ENCODE measurements at places on chromosomes 6 and 20.

DNA sequence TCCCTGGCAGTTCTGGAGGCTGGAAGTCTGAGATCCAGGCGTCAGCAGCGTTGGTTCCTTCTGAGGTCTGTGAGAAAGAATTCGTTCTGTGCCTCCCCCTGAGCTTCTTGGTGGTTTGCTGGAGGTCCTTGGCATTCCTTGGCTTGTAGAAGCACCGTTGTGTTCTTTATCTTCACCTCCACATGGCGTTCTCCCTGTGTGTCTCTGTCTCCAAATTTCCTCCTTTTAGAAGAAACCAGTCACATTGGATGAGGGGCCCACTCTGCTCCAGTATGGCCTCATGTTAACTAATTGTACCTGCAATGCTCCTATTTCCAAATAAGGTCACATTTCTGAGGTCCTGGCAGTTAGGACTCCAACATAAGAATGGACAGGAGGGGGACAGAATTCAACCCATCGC lies 73.0 kb upstream of the BACH2 start:
- DNase-seq = no peak

DNA sequence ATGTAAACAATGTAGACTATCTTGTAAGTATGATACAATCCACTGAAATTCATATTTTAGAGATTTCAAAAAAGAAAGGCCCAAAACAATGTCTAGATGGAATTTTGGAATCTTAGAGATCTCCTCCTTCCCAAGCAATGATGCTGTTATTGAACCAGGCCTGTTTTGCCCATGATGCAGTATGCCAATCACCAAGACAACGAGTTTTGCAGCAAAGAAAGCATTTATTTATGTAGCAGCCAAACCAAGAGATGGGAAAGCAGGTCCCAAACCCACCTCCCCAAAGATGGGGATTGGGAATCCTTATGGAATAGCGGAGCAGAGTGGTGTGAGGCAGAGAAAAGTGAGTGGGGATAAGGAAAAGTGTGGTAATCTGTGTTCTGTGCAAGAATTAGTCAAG lies 197.8 kb upstream of the NT5E start:
- DNase-seq = no peak

DNA sequence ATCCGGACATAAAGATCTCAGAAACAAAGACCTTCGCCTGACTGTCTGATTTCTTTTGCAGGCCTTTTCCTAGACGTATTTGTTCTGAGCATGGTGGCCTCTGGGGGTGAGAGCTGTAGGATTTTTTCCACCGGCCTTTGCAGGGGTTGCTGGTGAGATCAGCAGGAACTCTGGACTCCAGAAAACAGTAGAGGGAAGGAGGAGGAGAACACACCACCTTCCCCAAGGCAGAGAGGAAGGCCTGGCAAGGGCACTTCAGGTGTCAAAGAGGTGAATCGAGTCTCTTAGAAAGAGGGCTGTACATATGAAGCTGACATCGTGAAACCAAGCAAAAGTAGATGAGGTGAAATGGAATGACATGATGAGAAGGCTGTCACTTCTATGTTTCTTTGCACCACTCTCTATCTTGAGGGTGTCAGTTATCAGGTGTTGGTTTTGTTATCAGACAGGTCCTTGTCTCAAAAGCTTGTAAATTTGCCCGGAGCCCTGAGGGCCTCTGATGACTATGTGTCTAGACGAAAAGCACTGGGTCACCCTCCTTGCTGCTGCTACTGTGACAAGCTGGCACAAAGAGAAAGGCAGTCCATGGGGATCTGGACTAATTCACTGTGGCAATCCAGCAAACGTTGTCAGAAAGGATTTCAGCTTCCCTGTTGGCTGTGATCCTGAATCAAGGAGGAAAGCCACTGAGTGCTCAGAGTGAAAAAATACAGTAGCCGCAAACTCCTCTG lies 91.3 kb upstream of the MAP3K7 start:
- no peak for DNase-seq

GRCh38 chr20:5836569-5836968 lies 86.4 kb downstream of the SHLD1 start:
- no peak for DNase-seq

DNA sequence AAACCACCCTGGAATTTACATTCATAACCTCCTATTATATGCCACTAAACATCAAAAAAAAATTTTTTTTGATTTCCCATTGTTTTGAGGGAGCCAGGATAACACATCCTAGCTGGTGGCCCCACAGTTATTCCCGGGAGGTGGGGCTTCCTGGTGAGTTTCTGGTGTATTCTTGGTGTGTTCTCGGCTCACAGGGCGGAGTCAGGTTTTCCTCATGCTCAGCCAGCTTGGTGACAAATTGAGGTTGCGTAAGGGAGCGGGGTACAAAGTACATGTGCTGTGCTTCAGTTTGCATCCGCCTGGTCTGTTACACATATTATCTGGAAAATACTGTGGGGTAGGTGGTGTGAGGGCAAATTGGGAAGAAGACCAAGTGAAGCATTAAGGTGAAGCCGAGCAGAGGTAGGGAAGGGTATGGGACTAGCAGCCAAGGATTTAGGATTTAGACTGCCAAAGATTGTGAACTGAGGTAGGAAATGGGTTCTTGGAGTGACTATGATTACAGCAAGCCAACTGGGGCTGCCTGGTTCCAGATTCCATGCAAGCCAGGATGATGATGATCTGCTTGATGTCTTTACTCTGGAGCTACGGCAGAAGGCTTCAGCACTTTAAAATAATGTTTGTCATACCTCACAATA lies 46.2 kb upstream of the EEF1A1 start:
- DNase-seq = no peak

DNA sequence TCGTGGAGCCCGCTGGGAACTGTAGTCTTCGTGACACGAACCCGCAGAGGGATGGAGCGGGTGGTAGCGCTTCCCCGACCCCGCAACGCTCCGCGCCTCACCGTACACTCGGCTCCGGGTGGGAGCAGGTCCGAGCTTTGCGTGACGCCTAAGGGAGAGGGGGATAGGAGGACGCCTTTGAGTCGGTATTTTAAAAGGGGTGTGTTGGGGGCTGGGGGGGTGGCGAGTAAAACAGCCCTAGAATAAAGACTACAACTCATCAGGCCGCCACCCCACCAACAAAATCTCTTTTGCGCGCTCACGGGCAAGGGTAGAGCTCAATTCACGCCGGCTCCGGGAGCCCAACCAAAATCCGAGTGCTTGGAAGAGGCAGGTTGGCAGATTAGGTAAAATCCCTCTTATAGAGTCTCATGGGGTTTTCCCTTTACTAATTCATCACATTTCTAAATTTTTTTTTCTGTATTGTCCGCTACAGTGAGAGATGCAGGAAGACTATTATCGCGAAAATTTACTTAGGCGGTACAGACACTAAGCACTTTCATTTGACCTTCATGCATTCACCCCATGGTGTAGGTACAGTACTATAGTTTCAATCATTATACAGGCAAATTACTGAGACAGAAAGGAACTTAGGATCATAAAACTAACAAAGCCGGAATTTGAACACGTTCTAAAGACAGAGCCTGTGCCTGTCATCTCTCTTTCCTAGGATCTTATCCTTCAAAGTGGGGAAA lies 706 bp upstream of the SNX14 start:
- no peak for DNase-seq

DNA sequence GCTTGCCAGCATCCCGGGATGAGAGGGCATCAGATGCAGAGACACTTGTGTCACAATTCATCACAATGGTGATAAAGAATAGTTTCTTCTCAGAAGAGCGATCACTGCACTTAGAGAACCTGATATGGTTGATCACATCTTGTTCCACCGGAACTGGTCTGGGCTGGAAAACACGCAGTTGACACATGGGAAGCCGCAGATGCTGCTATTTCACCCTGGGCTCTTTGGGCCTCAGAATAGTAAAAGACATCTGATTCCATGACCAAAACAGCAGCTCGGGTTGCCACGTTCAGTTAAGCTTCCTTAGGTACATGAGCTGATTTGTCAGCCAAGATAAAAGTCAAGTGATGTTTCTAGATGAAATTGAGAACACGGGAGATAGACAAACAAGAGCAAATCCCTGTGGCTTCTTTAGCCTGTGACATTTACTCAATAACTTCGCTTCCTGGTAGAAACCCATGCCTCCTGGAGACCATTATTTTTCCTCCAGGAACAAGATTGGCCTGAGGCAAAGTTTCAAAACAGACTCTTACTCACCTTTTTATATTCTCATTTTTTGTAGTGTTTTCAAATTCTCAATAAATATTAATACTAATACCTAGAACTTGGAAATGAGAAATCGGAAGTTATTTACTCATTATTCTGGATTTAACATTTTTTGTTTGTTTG lies 59.4 kb downstream of the TRMT6 start:
- no peak for DNase-seq

DNA sequence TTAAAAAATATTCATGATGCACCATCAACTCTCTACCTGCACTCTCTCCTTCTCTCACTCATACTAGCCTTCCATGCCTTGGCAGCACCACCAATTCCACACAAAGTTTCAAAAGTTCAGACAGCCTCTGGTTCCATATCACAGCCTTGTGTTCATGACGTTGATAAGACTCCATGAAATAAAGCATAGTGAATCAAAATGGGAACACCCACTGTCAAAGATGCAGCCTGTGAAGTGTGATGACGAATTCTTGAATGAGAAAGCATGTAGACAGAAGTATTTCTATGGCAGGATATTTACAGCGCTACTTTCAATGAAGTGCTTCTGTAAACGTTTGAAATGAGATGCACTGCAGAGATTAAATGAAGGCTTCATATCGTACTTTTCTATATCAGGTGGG lies 77.3 kb upstream of the FERMT1 start:
- DNase-seq = no peak

DNA sequence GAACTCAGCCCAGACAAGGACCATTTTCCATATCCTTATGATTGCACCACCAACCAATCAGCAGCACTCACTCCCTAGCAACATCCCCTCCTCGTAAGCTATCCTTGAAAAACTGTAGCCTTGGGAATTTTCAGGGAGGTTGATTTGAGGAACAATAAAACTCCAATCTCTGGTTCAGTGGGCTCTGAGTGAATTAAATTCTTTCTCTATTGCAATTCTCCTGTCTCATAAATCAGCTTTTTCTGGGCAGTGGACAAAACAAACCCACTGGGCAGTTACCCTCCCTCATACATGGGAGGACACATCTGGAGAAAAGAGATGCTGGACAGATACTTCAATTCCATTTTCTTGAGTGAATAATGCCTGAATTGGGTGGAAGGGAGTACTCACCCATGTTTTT lies 115.4 kb upstream of the STXBP5 start:
- no peak for DNase-seq

DNA sequence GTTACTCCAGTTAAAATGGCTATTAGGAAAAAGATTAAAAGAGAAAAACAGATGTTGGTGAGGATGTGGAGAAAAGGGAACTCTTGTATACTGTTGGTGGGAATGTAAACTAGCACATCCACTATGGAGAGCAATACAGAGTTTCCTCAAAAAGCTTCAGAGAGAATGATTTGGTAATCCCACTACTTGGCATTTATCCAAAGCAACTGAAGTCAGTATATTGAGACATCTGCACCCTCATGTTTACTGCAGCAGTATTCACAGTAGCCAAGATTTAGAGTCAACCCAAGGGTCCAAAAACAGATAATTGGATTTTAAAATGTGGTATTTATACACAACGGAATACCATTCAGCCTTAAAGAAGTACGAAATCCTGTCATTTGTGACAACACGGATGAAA lies 469.5 kb downstream of the QKI start:
- DNase-seq = no peak

DNA sequence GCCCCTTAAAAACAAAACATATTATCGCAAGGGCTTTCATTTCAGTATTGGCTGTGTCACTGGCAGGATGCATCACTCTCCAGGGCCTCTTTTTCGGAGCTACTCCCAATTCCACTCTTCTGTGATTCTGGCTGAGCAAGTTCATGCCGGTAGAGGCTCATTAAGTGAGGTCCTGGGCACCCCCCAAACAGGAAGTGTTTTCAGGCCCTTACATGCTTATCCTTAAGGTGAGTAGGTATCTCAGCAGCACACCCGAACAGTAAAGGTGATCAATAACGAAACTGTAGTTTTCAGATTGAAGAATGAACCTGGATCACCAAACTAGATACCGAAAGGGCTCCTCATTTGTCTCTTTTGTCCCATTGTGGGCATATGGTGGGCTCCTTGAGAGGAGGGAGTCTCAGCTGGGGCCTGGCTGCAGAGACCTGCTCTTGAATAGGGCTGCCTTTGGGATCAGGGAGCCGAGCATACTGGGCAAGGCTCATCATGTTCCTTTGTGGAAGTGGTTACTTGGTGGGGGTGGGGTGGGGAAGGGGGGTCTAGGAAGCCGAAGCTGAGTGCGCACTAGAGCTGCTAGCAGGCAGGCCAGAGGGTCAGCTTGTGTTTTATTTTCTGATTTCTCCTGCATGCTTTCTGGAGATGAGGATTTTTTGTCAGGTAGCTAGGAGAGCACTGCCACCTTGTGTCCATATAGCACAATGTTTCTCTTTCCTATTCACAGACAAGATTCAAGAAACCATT lies 65.2 kb downstream of the CDS2 start:
- peak; percentile 57 for DNase-seq

DNA sequence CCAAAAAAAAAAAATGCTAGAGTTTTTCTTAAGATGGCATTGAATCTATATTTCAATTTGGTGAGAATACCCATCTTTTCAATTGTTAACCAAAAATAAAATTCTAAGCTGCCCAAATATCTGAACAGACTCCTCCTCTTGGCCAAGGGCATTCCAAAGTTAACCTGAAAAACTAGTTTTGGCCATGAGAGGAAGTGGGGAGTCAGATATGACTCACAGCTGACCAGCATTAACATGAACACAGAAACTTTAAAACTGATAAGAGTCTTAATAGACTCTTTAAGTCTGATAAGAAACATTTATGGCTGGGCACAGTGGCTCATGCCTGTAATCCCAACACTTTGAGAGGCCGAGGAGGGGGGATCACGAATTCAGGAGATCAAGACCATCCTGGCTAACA lies 171.3 kb downstream of the FAXC start:
- DNase-seq = no peak

DNA sequence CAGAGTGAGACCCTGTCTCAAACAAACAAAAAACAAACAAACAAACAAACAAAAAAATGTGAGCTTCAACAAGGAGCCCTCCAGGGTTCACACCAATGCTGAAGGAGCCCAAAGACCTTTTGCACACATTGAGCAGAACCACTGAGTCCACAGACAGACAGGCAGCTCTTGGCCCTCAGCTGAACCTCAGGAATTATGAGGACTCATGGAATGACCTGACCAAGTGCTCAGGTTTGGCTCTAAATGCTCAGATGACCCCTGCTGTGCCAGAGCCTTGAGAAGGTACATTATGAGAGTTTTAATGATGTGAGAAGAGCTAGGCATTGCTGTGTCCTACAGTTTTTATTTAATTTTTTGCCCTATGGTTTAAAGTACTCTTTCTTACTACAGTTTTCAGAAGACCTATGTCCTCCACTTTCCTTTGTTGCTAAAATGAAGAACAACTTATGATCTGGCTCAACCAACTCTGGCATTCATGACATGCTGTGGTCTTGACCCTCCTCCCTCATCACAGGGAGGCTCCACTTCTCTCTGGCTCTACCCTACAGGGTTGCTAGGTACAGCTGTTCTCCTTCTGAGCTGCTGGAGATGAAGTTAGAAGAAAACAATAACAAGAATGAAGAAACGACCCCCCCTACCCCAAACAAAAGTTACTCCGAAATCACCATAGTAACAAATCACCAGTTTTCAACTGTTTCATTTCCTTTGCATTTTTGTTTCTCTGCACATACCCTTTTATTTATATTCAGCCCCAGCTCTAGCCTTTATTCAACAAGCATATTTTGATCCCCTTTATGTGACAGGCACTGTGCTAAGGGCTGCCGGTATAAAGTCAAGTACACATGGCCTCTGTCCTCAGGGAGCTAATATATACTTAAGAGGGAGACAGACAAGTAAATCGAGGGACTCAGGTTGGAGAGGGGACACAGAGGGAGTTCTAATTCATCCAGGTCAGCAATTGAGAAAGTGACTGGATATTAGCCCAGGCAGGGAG lies 128.7 kb upstream of the TRAF3IP2 start:
- DNase-seq = no peak

GRCh38 chr20:24340933-24341332 lies 128.5 kb upstream of the SYNDIG1 start:
- no peak for DNase-seq
